ENCODE measurements at places on chromosomes 2 and 18.

- no peak for DNase-seq
Observed at GRCh38 chr2:59077981-59078531, 836.9 kb upstream of the FANCL start.

DNA sequence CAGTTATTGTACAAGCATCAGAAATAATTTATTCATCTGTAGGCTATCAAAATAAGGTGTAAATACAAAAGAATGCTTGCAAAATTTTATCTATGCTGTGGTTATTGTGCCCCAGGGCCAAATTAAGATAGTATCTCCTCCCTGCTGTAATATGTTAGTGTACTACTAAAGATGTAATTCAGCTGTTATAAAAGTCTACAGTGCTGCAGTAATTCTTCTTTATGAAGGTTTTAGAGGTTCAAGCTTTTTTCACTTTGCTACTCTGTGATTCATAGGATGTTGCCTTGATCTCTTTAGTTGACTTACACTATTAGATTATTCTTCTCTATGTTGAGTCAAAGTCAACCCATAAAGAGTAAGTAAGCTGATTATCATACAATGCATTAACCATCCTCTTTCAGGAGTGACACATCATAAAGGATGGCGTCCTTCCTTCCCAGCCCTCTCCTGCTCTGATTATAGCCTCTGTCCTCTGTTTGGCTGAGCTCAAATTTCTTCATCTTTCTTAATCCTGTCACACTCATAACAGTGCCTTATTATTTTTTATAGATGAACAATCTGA is 29.3 kb upstream of the DYNAP start:
- no peak for DNase-seq

DNA sequence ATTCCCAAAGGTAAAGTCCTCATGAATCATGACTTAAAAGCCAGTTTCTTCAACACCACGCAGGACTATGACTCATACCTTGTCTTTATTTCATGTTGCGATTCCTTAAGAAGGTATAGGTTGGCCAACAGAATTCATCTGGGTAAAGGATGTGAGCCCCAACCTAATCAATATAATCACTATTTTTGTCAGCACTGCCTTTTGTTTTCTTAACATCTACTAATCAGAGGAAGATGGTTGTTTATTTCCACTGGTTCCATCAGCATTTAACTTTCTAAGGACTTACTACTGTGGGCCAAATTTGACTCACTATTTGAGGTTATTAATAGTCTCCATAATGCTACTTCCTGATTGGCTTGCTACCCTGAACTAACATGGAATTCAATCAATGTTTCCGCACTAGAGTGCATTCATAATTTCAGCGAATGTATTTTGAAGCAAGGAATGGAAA is 78.6 kb downstream of the SCG2 start:
- no peak for DNase-seq

DNA sequence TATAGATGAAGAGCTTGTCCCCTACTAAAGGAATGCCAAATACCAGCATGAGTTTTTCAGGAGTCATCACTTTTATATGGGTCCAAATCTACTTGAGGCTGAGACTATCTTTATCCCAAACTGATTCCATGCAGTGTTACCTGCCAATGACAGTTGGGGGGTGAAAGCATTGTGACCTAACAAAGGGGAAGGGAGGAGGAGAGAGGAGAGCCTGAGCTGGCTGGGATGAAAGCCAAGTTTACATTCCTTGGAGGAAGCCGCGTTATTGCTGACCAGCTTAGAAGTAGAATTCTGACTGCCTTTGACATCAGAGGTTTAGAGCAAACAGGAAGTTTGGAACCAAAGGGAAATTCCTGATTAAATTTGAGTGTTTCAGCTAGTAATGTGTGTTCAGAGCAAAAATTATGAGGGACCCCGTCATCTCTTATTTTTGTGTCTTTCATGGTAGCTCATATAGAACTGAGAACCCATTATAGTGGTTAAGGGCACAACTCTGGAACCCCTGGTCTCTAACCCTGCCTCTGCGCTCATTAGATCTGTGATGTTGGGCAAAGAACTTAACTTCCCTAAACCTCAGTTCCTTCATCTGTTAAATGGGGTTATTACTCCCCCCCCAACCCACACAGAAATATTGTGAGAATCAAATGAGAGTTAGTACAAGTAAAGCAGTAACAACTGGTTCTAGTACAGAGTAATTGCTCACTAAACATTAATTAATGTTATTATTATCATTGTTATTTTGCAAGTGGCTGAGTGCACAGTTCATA is 199.3 kb upstream of the EPAS1 start:
- DNase-seq: no peak
